ENCODE measurements at places on chromosomes 11 and 22.

GRCh38 chr11:37597776-37598175 lies 999.7 kb upstream of the RAG2 start:
- DNase-seq, result no peak

DNA sequence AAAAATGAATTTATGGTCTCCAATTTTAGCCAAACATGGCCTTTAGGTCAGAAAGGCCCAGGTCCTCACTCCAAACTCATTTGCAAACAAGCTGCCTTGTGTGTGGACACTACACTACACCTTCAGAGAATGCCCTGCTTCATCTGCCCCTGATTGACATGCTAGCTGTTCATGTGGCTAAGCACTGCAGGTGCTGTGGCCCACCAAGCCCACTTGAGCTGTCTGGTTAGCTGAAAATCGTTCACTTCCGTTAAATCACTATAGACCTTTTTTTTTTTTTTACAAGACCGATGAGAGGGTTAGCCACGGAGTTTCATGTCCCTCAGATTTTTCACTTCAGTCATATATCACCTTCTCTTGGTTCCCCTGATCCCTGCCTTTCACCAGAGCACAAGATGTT lies 39.3 kb downstream of the NF2 start:
- no peak for DNase-seq

DNA sequence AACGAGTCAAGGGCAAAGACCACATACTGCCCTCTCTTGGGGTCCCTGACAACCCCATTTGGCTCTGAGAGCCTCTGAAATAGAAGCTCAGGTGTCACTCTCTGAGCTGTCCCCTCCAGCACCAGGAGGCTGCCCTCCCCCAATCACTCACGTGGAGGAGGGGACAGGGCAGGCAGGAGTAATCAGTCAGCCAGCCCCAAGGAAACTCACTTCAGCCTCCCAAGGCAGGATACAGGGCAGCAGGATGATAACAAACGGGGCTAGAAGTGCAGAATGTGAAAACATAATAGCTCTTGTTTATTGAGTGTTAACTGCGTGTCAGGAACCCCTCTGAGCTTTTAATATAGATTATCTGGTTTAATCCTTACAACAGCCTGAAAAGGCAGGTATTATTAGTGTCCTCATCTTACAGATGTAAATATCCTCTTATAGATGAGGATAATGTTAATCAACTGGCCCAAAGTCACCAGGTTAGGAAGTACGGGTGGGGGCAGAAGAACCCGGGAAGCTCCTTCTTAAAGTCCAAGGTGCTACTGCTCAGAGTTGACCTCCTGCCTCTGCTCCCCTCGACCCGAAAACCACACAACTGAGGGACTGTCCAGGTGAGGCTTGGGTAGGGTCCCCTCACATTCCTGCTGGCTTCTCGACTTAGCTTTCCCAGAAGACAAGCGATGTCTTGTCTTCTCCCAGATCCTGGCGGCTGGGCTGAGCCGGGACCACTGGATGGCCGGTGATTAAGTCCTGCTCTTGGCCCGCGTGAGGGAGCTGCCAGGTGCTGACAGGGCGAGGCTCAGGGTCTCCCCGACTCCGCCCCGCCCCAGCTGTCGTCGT lies 2.7 kb downstream of the CHRM4 start:
- no peak for DNase-seq

DNA sequence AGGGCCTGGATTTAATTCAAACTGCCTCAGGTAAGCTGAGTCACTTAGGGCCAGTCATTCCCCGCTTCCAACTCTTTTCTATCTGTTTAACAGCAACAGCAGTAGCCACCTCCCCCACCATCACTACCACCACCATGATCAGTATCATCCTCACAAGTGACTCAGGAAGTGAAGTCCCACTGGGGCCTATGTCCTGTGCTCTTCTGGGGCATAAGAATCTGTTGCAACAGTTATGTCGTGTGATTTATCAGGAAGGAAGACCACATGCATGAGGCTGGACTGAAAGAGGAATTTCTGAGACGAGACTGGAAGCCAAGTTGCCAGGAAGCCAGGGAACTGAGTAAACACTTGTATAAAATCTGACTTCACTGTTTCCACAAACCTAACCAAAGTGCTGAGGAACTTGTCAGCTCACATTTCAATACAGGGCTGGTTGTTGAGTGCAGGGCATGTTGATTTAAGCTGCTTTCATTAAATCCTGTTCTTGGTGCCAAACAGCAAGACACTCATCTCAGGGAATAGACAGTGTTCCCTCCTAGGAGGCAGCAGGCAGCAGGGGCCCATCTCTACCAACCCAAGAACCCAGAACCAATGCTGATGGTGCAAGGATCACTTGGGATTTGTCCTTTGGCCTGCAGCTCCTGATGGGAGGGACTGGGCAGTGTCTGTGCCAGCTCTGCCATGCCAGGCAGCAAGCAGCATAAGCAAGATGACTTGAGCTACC lies 226.7 kb upstream of the NARS2 start:
- DNase-seq, result peak; percentile 98

GRCh38 chr11:60345489-60345888 lies 18.4 kb downstream of the MS4A6E start:
- peak; percentile 45 for DNase-seq

- peak; percentile 70 for DNase-seq
Measured at GRCh38 chr22:50274311-50274710, 4.1 kb upstream of the MAPK11 start.

- no peak for DNase-seq
Measured at GRCh38 chr11:111357150-111358037, 21.7 kb downstream of the POU2AF1 start.

GRCh38 chr22:22753526-22754267 lies 109.3 kb downstream of the GGTLC2 start:
- DNase-seq, result peak; percentile 2

DNA sequence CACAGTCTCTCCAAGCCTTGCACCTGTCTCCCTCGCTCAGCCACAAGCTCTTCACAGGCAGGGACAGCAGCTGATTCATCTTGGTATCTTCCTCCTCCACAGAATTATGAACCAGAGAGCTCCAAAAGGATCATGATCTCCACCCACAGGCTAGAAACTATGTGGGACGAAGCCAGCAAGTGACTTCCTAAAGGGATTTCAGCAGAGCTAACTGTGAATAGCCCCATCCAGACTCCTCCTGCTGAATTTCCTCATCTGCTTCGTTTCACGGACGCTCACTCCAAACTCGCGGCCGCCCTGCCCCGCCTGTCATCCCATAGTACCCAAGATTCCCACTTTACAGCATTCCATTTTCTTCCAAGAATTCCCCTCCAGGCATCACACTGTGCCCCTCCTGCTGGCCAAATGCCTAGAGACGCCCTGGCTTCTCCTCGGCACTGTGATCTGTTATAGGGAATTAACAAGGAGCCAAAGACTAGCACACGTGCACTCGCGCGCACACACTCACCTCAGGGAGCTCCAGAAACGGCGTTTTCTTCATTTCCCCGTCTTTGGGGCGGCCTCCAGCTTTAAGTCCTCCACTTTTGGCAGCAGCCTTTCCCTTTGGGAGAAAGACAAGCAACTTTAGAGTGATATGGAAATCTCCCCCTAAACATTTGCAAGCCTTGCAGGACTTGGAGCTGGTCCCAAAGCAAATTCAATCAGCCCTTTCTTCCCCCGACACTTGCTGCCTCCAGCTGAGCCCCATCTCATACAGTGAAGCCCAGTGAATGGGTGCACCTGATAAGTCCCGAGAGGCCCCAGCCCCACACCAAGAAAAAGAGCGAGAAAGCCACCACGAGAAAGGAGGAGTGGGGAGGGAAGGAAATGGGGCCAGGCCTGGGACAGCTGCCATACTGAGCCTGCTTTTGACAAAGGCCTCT lies 35.5 kb downstream of the SPATA19 start:
- DNase-seq, result no peak

GRCh38 chr22:21623648-21623970 lies 6.2 kb downstream of the YDJC start:
- no peak for DNase-seq

- peak; percentile 73 for DNase-seq
Measured at GRCh38 chr22:49930596-49931412, 12.4 kb downstream of the CRELD2 start.

Data from mesenchymal stem cell (in vitro differentiated cells and primary cell).